ENCODE measurements at places on chromosomes 7 and 10. TPM values are rescaled to one million over a fixed set of nuclear protein-coding genes. Genes with fewer than 3 reads are reported as not detected.
A peak's percentile ranks its signal among the peaks of the same experiment; 100 is the strongest.

The SPACDR gene
- total RNA-seq = not detected

The CDH23 gene
- not detected for total RNA-seq

The HKDC1 gene
- 52.3 TPM for total RNA-seq

The LIPN gene
- total RNA-seq = not detected

The UNCX gene
- not detected for total RNA-seq

The CYP2E1 gene
- not detected for total RNA-seq

The LEP gene
- not detected for total RNA-seq

The LBX1 gene
- total RNA-seq = not detected

The EPDR1 gene
- total RNA-seq = 305 TPM

The ENO4 gene
- not detected for total RNA-seq

The CAV2 gene
- total RNA-seq = 199 TPM

GRCh38 chr7:134546955-134547354 lies 2.0 kb upstream of the AKR1B15 start:
- peak; percentile 41 for DNase-seq

GRCh38 chr7:99014113-99014985 lies 129.6 kb downstream of the SMURF1 start:
- no peak for DNase-seq

DNA sequence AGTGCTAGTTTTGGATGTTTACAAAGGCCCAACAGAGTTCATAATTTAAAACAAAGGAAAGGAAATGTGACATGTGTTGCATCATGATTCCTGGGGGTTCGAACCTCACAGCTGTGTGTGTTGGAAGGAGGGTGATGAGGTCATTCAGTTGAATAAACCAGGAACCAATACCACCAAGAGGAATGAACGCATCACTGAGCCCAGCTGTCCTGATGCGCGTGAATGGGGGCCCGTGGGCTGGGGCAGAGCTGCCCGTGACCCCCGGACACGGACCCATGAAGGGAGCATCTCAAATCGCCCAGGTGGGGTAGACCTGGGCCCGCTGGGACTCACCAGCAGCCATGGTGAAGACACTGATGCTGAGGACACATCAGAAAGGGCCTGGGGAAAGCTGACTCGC lies 33.0 kb downstream of the BRI3 start:
- no peak for DNase-seq

- no peak for DNase-seq
These were observed 3.7 kb upstream of the SLC16A9 start for GRCh38 chr10:59713196-59713821.

DNA sequence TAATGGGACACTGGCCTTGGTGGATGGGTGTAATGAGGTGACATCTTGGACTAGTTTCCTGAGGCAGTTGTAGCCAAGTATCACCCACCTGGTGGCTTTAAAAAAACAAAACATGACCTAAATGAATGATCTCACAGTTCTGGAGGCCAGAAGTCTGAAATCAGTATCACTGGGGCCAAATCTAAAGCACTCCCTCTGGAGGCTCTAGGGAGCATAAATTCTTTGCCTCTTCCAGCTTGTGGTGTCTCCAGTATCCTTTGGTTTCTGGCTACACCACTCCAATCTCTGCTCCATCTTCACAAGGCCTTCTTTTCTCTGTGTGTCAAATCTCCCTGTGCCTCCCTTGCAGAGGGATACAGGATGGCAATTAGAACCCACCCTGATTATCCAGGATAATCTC lies 342.9 kb downstream of the CALN1 start:
- no peak for DNase-seq

DNA sequence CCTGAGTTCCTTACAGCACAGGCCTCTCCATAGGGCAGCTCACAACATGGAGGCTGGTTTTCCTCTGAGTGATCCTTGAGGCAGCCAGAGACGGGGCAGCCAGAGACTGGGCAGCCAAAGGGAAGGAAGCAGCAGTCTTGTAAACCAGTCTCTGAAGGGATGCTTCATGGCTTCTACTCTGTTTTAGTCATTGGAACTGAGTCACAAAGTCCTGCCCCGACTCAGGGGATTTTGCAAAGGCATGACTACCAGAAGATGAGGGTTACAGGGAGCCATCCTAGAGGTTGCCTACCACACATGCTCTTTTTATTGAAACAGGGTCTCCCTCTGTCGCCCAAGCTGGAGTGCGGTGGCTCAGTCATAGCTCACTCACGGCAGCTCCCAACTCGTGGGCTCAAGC lies 44.4 kb upstream of the COMMD3 start:
- no peak for DNase-seq

DNA sequence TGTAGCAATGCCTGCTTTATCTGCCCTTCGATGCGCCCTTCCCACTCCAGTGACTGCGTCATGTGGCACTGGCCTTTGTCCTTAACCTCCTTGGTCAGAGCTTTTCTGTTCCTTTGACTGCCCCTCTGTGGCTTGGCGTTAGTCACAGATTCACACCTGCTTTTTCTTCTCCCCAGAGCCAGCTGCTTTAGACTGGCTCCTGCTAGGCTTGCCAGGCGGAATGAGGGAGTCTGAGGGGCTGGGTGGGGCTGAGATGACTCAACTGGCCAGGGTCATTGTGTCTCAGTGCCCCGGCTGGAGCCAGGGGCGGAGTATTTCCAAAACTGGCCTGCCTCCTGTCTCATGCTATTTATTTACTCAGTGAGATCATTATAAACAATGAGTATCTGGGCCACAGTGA lies 194.1 kb downstream of the EMX2 start:
- DNase-seq = peak; percentile 79

- DNase-seq = no peak
These were observed 178.3 kb upstream of the MKLN1 start for GRCh38 chr7:131149429-131149773.

DNA sequence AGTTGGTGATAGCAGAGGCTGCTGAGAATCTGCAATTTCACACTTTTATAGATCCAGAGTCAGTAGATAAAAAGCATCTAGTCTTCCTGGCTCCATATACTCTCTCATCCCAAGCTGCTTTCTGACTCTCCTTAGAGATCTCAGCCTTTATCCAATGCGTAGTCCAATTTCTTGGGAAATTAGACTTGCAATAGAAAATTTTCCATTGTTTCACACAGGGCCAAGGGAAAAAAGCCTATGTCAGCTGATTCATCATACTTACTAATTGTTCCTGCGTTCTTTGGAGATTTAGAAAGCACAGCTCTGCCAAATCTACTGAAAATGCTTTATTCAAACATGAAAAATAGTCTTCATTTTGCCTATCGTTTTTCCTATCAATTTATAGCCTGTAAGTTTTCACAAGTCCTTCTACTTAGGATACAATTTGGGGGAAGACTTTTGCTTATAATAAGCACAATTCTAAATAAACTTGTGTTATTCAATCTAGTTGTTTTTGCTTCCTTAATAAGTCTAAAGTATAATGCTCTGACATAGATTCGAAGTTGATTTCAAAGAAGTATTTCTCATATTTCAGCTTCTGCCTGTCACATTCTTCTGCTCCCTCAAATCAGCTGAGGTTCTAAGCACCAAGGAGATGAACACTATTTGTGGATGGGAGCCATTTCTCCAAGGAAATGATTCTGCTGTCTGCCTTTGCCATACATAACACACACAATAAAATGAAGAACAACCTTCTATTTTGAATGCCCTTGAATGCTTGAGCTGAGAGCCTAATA lies 165.4 kb downstream of the ADAM12 start:
- no peak for DNase-seq

GRCh38 chr10:122678266-122678665 lies 21.4 kb downstream of the C10orf120 start:
- no peak for DNase-seq

- no peak for DNase-seq
These were observed 125.7 kb downstream of the BICC1 start for GRCh38 chr10:58638388-58638787.

- no peak for DNase-seq
These were observed 6.0 kb downstream of the FXYD4 start for GRCh38 chr10:43377424-43377883.

GRCh38 chr7:8189625-8190024 lies 72.3 kb downstream of the ICA1 start:
- DNase-seq = no peak

DNA sequence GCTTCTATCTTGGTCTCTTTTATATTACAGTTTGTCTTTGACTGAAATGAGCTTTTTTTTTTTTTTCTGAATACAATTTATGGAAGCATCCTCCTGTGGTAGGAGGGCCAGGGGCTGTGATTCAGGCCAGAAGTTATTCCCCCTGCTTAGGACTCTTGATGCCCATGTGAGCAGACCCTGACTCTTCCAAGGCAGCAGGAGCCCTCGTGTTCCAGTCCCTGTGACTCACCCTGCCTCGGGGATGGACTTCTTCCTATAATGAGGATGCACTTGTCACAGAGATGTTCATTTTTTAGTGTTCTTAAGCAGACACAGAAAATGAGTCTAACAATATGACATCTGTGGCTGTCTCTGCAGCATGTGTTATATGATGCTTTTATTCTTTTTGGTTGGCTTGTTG lies 1293.7 kb upstream of the AUTS2 start:
- no peak for DNase-seq

DNA sequence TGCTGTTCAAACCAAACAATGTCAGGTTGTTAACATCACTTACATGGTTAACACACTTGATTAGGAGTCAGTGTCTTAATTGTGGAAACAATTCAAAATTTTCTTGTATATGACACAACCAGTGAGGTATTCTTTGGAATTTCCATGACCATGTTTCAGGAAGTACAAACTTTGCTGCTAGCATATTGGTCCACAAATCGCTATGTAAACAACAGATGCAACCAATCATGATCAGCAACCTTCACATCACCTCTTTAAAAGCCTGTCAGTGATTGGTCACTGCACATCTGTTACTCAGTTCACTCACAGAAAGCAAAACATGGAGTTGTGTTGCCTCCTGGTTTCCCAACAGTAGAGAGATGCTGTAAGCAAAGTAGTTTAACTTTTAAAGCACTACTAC lies 108.9 kb upstream of the FAM3C start:
- peak; percentile 14 for DNase-seq

DNA sequence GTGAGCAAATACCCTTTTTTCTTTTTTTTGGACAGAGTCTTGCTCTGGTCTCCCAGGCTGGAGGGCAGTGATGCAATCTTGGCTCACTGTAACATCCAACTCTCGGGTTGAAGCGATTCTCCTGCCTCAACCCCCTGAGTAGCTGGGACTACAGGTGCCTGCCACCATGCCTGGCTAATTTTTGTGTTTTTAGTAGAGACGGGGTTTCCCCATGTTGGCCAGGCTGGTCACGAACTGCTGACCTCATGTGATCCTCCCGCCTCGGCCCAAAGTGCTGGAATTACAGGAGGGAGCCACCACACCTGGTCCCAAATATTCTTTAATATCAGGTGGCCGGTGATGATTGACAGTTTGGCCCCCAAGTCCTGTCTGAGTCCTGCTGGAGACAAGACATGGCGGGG lies 6.6 kb downstream of the LAT2 start:
- no peak for DNase-seq

DNA sequence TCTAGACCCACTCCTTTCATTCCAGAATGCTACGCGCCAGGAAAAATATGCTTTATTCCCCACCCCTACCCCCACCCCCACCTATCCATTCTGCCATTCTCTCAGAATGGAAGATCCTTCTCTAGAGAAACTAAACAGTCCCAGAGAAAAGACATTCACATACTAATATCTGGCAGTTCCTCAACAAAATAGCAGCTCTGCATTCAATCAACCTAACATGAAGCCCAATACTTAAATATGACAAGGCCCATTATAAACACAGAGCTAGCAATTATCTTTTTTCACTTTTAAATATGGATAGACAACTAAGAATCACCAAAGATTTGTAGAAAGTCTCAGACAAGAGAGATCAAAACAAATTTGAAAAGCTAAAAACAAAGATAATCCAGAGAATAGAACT lies 16.4 kb downstream of the CACUL1 start:
- no peak for DNase-seq

- no peak for DNase-seq
These were observed 5.9 kb downstream of the CPA2 start for GRCh38 chr7:130272381-130273080.

GRCh38 chr10:351770-352334 lies 216.6 kb downstream of the ZMYND11 start:
- DNase-seq = no peak

GRCh38 chr7:36006636-36007229 lies 146.3 kb upstream of the EEPD1 start:
- no peak for DNase-seq

GRCh38 chr10:11605807-11606408 lies 5.5 kb downstream of the USP6NL start:
- no peak for DNase-seq

DNA sequence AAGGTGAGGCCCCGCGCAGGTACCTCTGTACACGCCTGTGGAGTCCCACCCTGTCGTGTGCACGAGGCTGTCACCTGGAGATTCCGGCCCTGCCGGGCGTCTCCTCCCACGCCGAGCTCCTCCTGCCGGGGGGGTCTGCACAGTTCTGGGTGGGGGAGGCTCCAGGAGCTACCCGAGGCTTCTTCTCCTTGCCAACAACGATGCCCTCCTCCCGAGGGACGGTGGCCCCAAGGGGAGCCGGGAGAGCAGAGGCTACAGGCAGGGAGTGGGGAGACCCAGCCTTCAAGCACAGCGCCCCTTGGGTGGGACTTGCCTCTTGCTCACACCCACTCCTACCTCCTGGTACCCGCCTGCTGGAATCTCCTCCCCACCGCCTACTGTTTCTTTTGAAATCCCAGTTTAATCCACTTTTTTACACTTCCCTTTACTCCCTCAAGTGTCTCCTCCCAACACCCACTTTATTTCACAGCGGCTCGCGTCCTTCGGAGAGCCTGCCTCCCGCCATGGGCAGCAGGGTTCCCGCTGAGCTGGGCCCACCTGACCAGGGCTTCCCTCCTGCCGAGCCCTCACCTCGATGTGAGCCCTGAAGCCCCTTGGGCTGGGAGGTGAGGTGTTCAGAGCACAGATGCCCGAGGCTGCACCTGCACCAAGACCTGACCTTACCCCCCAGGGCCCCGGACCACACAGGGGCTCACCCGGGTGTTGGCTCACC lies 338.1 kb downstream of the DNAJB6 start:
- no peak for DNase-seq

- DNase-seq = peak; percentile 85
These were observed 27.1 kb downstream of the OGDH start for GRCh38 chr7:44633254-44634186.
